ENCODE measurements at places on chromosomes 4 and X. TPM values are rescaled to one million over a fixed set of nuclear protein-coding genes. Genes with fewer than 3 reads are reported as not detected.

GRCh38 chr4:77913348-77913747, 50.7 kb downstream of the MRPL1 start:
- DNase-seq: no peak

RBM47 gene
- total RNA-seq: 4.6 TPM

GRCh38 chrX:111465669-111466068, 45.8 kb upstream of the SERTM2 start:
- no peak for DNase-seq

CLCN5 gene
- total RNA-seq: 8.7 TPM

TEC gene
- total RNA-seq: 1.7 TPM

DNA sequence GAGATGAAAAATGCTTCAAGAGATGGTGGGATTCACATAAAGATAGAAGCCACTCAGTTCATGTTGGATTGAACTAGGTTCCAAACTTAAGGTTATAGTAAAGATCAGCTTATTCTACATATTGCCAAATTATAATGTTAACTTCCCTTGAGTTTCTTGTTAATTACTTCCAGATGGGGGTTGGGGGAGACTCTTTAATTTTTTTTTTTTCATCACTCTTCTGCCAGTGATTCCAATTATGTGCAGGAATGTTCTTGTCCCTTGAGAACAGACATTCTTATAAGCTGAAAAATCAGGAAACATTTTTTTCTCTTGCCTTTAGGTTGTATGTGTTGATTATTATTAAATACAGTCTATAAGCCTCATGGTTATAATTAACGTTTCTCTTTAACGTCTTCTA, 30.0 kb downstream of the MND1 start:
- no peak for DNase-seq

DNA sequence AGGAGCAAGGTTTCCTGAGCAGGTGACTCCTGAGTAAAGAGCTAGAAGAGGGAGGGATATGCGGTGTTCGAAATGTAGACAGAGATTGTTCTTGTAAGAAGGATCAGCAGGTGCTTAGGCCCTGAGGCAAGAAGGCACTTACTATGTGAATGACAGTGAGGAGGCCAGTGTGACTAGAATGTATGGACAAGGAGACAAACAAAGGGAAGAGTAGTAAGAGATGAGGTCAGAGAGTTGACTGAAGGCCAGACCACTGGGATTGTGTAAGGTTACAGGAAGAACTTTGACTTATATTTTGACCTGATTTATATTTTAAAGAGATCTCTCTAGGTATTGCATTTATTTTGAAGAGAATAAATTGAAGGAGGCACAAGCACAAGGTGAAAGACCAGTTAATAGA, 118.4 kb upstream of the ENPEP start:
- DNase-seq: no peak

DNA sequence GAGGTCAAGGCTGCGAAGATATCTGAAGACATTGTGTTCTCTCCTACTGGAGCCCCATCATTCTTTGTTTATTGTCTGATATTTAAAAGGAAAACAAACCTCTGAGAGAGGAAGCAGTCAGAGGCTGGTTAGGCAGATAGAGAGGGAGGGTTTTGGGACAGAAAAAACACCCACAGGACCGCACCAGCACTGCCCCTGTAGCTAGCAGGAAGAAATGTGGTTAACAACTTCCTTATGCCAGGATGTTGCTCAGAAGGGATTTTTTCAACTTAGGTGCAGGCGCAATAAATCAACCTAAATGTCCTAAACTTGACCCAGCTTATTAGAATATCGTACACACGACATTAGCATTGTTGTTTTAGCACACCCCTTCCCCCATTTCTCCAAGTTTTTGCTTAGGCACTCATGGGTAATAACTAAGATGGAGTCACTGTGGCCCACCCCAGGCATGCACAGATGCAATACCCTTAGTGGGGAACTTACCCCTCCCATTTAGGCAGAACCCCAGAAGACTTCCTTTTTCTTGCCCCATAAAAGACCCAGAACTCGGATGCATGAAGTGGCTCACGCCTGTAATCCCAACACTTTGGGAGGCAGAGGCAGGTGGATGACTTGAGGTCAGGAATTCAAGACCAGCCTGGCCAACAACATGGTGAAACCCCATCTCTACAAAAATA, 2.8 kb upstream of the ZNF718 start:
- DNase-seq: peak; percentile 18

UGT2B7 gene
- 0.09 TPM for total RNA-seq

GRCh38 chr4:76687746-76688448, 210.0 kb downstream of the SOWAHB start:
- no peak for DNase-seq

DNA sequence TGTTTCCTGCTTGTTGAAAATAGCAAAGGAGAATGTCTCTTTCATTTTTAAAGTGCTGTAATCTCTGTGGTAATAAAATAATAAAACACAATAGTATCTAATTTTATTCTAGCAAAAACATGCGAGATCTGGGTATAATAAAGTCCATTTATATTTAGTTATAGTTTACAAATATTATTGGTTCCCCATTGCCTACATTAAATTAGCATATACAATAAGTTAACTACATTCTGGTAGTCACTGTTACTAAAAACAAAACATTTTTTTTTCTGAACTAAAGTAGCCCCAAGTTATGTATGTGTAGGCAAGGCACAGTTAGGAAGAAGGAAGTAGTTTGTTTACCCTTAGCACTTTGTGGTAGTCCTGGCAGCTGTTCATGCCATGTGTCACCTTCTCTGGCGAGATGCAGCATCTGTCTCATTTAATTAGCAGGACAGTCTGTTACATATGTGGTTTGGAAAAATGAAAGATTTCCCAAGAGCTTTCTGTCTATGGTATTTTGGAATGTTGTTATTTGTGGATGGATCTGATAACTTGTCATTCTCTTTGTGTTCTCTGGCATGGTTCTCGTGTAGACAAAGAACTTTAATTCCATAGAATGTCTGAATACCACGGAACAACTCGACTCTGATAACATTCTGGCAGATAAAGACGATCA, 231.3 kb upstream of the PITX2 start:
- DNase-seq: no peak

PPP1R2C gene
- total RNA-seq: not detected

F8 gene
- total RNA-seq: 12.4 TPM

DNA sequence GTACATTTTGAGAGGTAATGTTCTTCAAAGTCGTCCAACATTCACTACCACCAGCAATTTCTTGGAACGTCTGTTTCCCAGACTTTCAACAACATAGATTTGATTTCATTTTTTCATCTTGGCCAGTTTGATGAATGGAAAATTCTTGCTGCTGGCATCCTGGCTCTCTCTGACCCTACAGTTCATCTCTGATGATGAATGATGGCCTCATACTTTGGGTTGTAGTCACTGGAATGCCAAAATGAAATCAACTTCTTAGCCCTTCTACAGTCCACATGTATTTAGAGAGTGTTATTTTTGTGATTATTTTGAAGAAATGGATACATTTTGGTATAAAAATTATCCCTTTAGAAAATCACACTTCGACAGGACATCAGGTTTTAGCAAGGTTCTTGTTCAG, 8.8 kb downstream of the CHST7 start:
- DNase-seq: peak; percentile 41

SYP gene
- 0.14 TPM for total RNA-seq

DNA sequence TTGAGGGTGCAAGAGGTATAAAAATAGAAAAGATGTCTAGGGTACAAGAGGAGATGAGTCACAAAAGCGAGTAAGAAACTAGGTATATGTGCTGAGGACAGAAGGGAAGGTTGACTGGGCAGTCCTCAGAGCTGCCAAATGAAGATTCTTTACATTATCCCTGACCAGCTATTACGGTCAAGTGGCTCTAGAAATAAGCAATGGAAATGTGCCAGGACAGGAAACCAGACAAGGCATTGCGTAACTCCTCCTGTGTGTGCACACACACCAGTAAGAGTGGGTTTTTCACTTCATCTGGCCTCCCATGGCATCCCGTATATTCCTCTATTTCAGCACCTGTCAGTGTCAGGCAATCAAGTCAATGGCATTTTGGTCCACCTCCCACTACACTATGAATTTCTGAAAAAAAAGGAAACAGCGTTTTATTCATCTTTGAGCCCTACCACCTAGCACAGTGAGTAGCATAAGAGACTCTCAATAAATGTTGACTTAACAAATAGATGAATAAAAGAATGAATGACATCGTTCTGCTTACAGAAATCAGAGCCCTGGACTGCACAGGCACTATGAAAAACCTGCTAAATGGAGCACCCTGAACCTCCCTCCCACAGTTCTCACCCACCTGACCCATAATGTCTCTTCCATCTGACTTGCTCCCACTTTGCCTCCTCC, 62.6 kb upstream of the KLF3 start:
- peak; percentile 61 for DNase-seq

GRCh38 chrX:1165535-1166196, 46.8 kb downstream of the CRLF2 start:
- DNase-seq: peak; percentile 47

HAND2 gene
- total RNA-seq: not detected

RASGEF1B gene
- total RNA-seq: 0.33 TPM

DNA sequence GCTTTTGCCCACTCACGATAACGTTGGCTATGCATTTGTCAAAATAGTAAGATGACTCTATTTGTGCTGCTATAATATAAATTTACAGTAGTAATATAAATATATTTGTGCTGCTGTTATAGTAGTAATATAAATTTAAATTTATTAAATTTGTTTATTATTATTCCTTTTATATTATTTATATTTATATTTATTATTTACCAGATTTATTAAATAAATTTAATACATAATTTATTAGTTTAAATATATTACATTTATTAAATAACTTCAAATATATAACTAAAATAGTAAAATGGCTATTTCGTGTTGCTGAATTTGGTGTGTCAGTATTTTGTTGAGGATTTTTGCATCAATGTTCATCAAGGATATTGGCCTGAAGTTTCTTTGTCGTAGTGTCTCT, 246.5 kb upstream of the FGF16 start:
- no peak for DNase-seq

DNA sequence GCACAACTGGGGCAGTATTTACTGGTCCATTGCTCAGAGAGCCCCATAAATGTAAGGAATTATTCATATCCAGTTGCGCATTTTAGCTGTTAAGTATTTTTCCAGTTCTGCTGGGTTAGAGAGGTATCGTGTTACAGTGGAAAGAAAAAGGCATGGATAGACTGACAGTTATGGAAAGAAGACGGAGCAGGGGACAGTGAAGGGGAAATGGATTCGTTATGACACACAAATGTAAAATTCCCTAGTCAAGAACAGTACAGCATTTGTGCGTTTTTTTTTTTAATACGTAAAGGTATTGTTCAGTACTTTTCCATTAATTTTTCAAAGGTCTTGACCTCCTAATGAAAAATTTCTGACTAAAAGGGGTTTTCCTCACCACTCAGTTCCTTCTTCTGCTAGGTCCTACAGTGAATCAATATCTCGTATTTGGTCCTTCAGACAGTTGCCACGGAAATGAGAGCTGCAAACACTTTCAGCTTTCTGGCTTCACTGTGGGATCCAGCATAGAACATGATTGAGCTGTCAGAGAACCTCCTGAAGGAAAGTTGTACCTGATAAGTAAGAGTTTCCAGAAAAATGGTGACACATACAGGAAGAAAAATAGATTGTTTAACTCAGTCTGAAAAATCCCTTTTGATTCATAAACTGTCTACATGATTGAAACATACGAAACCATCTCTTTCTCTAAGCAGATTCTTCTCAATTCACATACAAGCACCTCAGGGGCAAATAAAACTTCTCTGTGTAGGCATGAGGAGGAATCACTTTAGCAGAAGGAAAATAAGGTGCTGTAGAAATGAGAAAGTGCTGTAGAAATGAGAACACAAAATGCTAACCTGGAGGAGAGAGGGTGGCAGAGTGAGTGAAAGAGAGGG, 21.8 kb upstream of the BBS12 start:
- peak; percentile 73 for DNase-seq

- no peak for DNase-seq
These were observed 29.1 kb downstream of the TBC1D14 start for GRCh38 chr4:6938647-6939271.

- DNase-seq: no peak
These were observed 222.3 kb upstream of the AGTR2 start for GRCh38 chrX:115948018-115948923.

- peak; percentile 87 for DNase-seq
These were observed 2.9 kb downstream of the RAPGEF2 start for GRCh38 chr4:159105761-159106243.

All from dermis blood vessel endothelial cell (primary cell).